ENCODE measurements at places on chromosomes 4 and X.
A peak's percentile ranks its signal among the peaks of the same experiment; 100 is the strongest.

GRCh38 chr4:43716721-43717395, 731.8 kb downstream of the KCTD8 start:
- DNase-seq = no peak
- no peaks in the 10 kb centered on the region for H3K4me1 ChIP-seq
- no peak overlapping the region for H3K27ac ChIP-seq
- no peaks in the 10 kb centered on the region for H3K27me3 ChIP-seq
- no peaks in the 10 kb centered on the region for H3K36me3 ChIP-seq

DNA sequence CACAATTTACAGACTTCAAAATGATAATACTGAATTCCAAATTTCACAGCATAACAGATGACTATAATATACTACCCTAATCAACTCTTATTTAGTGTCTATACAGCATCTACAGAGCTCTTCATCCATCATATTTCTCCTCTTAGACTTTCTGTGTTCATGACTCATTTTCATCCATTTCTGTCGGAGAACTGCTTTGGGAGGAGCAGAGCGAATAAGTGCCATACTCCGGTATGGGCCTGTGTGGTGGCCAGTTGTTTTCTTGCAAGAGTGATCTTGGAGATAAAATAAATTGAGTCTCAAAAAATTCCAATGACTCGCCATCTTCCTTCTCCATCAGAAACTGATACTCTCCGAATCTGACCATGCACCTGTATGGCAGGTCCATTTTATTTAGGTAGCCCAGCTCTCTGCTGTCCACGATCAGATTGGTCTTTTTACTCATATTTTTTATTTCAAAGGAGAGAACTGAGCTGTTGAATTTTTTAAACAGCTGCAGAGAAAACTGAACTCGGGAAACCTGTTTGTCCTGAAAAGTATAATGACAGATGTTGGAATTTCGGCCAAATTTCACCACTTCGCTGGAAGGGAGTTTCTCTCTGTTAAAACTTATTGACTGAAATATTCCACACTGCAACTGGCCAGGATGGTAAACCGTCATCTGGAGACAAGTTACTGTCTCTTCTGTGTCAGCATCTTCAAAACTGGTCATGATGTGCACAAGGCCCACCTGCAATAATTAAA, 7.8 kb downstream of the TIFA start:
- H3K4me1 ChIP-seq = no peaks in the 10 kb centered on the region
- H3K4me3 ChIP-seq = no peak overlapping the region
- H3K27ac ChIP-seq = no peak overlapping the region
- no peaks in the 10 kb centered on the region for H3K27me3 ChIP-seq
- no peak for DNase-seq

DNA sequence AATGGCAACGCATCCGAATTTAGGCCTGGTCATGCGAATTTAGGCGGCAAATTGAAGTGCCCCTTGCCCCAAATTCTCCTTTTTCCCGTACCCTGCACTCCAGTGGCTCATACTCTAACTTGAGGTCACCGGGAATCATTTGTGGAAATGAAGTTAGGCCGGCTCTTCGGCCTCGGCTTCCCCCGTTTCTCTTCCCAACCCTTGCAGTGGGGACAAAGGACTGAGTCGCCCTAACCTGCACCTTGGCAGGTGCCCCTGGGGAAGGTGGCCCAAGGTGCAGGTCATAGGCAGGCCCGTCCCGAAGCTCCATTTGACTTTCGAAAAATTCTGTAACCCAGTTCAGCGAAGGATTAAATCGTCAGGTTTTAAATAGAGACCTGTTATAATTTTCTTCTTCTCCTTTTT, 811 bp downstream of the SRD5A3 start:
- H3K27me3 ChIP-seq = no peaks in the 10 kb centered on the region
- peak overlapping the region; percentile 88 for H3K27ac ChIP-seq
- H3K36me3 ChIP-seq = no peaks in the 10 kb centered on the region
- H3K4me3 ChIP-seq = peak overlapping the region; percentile 77

DNA sequence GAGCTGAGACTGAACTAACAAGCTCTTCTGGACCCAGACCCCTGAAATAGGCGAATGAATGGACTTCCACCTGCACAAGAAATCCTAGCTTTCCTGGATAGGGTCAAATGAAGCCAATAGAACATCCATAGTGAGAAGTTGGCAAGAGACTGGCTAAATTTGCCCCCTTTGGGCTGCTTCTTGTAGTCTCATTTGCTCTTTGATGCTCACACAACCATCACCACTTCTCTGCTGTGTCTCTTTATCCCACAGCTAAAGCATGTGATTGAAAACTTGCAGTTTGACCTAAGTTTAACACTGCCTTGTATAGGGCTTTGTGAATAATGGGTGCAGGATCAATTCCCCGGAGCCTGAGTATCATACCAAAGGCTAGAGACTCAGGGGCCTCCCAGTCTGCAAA, 38.2 kb downstream of the NLGN3 start:
- no peak for DNase-seq
- H3K36me3 ChIP-seq = no peaks in the 10 kb centered on the region
- no peaks in the 10 kb centered on the region for H3K27me3 ChIP-seq

DNA sequence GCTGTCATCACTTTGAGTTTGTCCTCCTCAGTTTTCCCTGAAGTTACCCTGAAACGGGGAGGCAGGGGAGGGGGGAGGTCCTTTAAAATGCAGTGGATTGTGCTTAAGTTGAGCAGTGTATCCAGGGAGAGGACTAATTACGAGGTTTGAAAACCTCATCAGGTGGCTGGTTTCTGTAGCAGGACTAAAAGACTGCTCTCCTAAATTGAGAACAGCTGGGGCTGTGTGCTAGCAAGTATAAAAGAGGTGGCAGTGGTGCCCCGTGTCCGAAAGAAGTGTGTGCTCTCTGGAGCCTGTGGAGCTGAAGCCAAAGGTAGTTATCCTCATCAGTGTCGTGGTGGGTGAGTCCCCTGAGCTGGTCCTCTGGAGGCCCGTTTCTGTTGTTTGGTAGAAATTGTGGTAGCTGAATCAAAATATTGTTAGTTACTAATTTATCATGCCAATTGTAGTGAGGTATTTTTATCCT, 37.2 kb upstream of the CYP2U1 start:
- DNase-seq = no peak
- no peaks in the 10 kb centered on the region for H3K36me3 ChIP-seq
- H3K4me1 ChIP-seq = no peaks in the 10 kb centered on the region
- H3K4me3 ChIP-seq = no peak overlapping the region
- H3K27ac ChIP-seq = peak overlapping the region; percentile 6
